Esophagus mucosa (tissue), 1 donor: ENCODE measurements at places on chromosomes 6 and 20. TPM values are rescaled to one million over a fixed set of nuclear protein-coding genes. Genes with fewer than 3 reads are reported as not detected.
A peak's percentile ranks its signal among the peaks of the same experiment; 100 is the strongest.

DLL1 gene
- 10.4 TPM for total RNA-seq

TUBB2A gene
- 70.3 TPM for total RNA-seq

DNA sequence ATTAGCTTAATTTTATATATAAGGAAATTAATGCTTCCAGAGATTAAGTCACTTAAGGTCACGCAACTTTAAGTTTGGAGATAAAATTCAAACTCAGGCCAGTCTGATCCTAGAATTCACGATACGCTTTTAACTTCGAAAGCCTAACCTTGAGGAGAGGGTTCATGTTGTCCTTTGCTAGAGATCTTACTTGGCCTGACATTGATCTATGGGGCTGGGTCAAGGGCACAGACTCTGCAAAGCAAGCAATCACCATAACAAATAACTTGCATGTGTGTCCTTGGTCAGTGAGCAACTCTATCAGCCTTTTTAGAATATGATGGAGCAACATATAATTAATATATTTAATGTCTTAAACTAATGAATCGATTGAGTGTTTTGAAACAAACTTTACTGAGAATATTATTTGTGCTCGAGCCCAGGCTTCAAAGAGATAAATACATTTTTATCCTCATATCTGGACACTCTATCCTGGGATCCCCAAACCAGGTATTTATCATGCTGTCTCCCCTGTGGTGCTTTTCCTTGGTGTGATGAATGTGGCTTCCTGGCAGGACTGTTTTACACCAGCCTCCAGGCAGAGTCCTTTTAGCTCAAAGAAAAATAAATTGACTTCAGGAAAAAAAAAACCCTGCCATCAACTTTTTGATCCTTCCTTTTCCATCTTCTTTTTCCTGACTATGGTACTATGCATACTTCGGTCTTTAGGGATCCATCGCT lies 29.1 kb downstream of the RPS12 start:
- no peak for ATAC-seq

DNA sequence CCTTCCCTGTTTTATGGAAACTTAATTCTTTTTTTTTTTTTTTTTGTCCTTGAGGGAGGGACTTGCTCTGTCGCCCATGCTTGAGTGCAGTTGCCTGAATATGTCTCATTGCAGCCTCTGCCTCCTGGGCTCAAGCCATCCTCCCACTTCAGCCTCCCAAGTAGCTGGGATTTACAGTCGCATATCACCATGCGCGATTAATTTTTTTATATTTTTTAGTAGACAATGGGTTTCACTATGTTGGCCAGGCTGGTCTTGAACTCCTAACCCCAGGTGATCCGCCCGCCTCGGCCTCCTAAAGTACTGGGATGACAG lies 654 bp downstream of the TMEM14C start:
- no peak for ATAC-seq

GRCh38 chr6:8436966-8437365 lies 1.6 kb upstream of the SLC35B3 start:
- no peak for ATAC-seq

GRCh38 chr6:167013067-167013466 lies 13.9 kb downstream of the CEP43 start:
- no peak for ATAC-seq

- ATAC-seq = no peak
Observed at GRCh38 chr6:166162599-166163342, 4.9 kb downstream of the TBXT start.

DNA sequence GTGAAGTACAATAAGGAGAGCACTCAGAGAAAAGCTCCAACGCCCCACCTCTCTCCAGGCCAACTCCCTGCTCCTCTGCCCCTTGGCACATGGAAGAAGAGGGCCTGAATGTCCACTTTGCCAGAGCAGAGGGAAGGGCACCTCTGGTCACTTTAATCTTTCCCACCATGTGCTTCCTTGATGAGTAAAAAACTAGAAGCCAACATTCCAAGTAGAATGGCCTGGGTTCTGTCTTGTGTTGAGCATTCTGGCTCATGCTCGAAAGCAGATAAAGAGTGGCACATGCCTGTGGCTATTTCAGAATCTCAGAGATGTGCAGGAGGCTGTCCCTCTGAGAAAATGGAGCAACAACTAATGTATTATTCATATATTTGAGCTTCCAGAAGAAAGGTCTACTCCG lies 177.4 kb upstream of the PLN start:
- no peak for ATAC-seq

KCNQ2 gene
- total RNA-seq = not detected

LY6G6D gene
- not detected for total RNA-seq

MYBL2 gene
- 17.1 TPM for total RNA-seq

- ATAC-seq = no peak
Observed at GRCh38 chr20:3712279-3712873, at the start of gene SIGLEC1. Gene SIGLEC1 (minus strand): TSS chr20:3712600. CDS start chr20:3707128, 5,472 bp downstream.

DNA sequence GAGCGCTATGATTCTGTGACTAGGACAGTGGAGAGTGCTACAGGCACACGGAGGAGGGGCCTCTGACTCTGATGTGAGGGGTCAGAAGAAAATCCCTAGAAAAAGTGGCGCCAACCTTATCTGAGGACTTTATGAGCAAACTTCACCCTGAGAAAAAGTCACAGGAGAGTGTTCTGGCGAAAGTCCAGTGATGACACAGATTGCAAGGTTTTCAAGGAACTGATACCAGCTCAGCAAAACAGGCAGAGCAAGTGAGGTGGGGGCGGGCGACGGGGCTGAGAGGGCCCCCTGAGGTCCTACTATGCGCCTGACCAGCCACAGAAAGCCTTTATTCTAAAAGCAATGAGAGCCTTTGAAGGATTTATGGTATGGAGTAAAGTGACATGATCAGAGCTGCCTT lies 73.3 kb downstream of the SLC22A23 start:
- no peak for ATAC-seq

NOL4L gene
- total RNA-seq = 2.0 TPM

DNA sequence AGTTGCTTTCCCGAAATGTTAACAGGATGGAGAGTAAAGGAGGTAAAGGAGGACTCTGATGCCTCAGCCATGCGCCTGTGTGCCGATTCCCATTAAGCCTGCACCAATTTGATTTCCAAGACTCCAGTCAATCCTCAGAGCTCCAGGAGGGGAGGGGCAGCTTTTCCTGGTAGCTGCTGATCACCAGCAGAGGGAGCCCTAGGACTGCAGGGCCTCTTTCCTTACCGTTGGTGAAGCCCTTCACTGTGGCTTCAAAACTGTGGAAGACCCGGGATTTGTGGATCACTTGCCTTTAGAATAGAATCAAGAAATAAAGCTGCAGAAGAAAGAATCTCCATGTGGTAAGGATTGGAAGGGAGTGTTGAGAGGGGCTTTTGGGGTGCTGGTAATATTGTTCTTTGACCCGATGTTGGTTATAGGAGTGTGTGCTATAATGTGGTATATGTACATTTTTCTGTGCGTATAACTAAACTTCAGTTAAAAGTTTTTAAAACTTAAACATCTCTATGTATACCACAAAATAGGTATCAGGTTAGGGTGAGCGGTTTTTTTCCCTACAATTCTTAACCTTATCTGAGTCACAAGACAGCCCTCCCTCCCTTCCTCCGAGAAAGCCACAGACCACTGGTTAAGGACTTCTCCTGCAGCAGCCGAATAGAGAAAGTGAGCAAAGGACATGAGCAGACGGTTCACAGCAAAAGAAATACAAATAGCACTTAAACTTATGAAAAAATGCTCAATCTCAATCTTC lies 6.9 kb upstream of the OSER1 start:
- ATAC-seq = peak; percentile 64

GRCh38 chr20:60213126-60213893 lies 255.1 kb downstream of the CDH26 start:
- ATAC-seq = no peak

- no peak for ATAC-seq
Observed at GRCh38 chr6:134468633-134469032, 150.7 kb upstream of the SGK1 start.

DNA sequence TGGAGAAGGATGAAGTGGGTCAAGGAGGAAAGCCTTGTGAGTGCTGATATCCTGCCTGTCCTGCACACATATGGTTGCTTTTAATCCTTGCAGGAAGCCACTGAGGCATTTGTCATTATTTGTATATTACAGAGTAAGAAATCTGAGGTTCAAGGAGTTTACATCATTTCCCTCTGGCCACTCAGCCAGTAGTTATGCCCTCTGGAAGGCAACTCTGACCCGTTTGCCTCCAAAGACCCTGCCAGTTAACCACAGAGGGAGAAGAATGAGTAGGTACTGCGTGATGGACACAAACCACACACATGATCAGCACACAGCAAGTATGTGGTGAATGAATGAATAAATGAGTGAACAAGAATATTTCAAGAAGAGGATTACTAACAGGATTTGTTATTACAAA lies 7.9 kb upstream of the FAM210B start:
- no peak for ATAC-seq

- ATAC-seq = no peak
Observed at GRCh38 chr6:24979176-24979575, 43.4 kb upstream of the RIPOR2 start.

GRCh38 chr6:84825461-84825860 lies 61.1 kb upstream of the TBX18 start:
- ATAC-seq = peak; percentile 81

TCF15 gene
- total RNA-seq = not detected

BTNL2 gene
- total RNA-seq = not detected

- peak; percentile 73 for ATAC-seq
Observed at GRCh38 chr6:75735491-75736186, 13.4 kb upstream of the MYO6 start.

DNA sequence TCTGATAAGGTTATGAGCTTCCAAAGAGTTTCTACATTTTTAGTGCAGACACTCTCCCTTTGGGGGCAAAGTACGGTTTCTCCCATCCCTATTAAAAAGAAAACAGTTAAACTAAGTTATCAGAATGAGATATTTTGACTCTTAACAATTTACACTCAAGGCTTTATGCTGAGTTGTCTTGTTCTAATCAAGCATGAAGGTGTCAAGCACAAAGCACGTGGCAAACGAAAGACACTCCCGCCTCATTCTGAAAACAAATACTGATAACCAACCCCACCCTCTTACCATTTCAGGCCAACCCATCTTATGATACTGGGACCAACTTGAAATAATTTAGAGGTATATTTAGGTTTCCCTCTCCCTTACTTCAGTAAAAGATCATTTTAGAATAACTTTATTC lies 24.3 kb downstream of the OR14J1 start:
- no peak for ATAC-seq

- peak; percentile 99 for ATAC-seq
Observed at GRCh38 chr6:45574885-45575284, 197.2 kb upstream of the SUPT3H start.

FOXS1 gene
- total RNA-seq = 0.40 TPM

SMOC2 gene
- total RNA-seq = 1.9 TPM

SULF2 gene
- 26.4 TPM for total RNA-seq

- no peak for ATAC-seq
Observed at GRCh38 chr6:47366335-47366890, 56.7 kb upstream of the TNFRSF21 start.

TMEM242 gene
- total RNA-seq = 5.8 TPM

DNA sequence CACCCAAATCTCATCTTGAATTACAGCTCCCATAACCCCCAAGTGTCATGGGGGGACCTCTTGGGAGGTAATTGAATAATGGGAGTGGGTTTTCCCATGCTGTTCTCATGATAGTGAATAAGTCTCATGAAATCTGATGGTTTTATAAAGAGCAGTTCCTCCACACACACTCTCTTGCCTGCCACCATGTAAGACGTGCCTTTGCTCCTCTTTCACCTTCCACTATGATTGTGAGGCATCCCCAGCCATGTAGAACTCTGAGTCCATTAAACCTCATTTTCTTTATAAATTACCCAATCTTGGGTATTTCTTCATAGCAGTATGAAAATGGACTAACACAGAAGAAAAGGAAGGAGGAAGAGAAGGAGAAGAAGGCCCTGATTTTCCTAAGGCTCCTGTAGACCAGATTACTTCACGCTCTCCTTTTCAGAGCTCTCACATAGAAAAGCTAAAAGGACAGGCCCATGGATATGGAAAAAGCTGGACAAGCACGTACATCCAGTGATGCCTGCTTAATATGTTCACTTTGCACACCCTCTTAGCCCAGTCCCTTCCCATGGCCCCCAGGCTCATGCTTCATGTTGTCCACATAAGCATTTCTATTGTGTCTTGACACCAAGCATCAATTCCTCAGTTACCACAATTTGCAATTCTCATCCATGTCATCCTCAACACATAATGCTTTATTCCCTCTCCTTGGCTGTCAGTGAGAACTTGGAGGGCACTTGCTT lies 354.8 kb downstream of the CD83 start:
- no peak for ATAC-seq

DNA sequence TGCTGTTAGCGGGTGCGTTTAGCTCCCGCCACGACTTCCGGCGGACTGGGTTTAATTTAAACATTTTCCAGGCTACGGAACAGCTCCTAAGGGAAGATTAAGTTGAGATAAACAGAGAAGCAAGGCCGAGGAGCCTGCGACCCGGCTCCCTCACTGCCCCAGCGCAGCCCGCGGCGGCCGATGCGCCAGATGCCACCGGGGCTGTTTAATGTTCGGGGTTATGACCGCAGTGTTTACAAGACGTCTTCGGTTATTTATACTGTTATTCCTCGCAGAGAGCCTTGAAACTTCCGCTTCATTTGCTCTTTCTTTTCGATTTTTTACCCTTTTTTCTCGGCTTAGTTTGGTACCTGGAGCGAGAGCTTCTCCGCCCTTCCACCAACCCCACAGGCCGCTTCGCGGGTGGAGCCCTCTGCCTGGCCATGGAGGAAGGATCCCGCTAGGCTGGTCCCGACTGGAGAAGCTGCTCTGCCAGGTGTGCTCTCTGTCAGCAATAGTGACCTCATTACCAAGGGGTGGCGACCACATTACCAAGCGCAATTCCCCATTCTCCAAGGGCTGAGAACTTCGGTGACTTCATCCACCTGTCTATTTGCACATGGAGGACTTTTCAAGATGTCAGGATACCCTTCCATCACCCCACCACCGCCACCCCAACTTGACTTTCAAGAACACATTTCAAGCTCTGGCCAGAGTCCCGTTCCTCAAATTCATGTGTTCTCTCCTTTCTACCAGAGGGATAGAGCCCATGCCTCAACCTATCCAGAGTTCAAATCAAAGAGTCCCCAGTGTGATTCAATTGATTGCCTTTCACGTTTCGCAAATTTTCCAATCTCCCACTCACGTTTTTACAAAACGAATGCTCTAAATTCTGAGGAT lies 4.1 kb downstream of the TCF21 start:
- no peak for ATAC-seq

DNA sequence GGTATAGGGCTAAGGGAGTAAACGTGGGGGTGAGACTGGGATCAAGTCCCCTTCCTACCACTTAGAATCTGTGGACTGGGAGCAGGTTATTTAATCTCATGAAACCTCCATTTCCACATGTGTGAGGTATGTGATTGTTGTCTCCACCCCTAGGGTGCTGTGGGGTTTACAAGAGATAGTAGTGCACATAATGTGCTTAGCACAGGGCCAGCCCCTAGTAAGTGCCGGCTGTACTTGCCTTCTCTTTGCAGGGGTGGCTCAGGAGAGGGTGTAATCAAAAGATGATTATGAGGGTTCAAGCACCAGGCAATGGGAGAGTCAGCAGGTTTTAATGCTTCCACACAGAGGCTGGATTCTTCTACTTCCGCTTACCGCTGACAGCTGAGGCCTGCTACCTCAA lies 6.9 kb downstream of the NT5E start:
- no peak for ATAC-seq

BPIFB1 gene
- total RNA-seq = 8.3 TPM

- ATAC-seq = peak; percentile 65
Observed at GRCh38 chr6:85464260-85464644, 14.4 kb downstream of the NT5E start.
